ENCODE measurements at places on chromosomes 2 and 18. TPM values are rescaled to one million over a fixed set of nuclear protein-coding genes. Genes with fewer than 3 reads are reported as not detected.

ZNF396 gene
- 3.8 TPM for polyA plus RNA-seq

RABL2A gene
- 7.3 TPM for polyA plus RNA-seq

WDFY1 gene
- 32.1 TPM for polyA plus RNA-seq

NEB gene
- 3.0 TPM for polyA plus RNA-seq

MGAT4A gene
- polyA plus RNA-seq = 9.7 TPM

SFTPB gene
- polyA plus RNA-seq = 5.5 TPM

GPATCH11 gene
- 6.8 TPM for polyA plus RNA-seq

ALPP gene
- polyA plus RNA-seq = not detected

CD226 gene
- 0.13 TPM for polyA plus RNA-seq

SESTD1 gene
- 16.0 TPM for polyA plus RNA-seq

FTCDNL1 gene
- 3.4 TPM for polyA plus RNA-seq

IL36A gene
- not detected for polyA plus RNA-seq

TM4SF20 gene
- not detected for polyA plus RNA-seq

SRD5A2 gene
- not detected for polyA plus RNA-seq

MOGAT1 gene
- 0.20 TPM for polyA plus RNA-seq

RNMT gene
- 10.5 TPM for polyA plus RNA-seq

ACMSD gene
- polyA plus RNA-seq = 0.60 TPM

NAT8 gene
- 0.10 TPM for polyA plus RNA-seq

NTSR2 gene
- polyA plus RNA-seq = 2.1 TPM

HOXD13 gene
- not detected for polyA plus RNA-seq

Measured in adrenal gland (tissue), 19 donors.